ENCODE measurements at places on chromosomes 7 and 10. TPM values are rescaled to one million over a fixed set of nuclear protein-coding genes. Genes with fewer than 3 reads are reported as not detected.

The STAG3 gene
- total RNA-seq: 1.1 TPM

The TLL2 gene
- 3.3 TPM for total RNA-seq

DNA sequence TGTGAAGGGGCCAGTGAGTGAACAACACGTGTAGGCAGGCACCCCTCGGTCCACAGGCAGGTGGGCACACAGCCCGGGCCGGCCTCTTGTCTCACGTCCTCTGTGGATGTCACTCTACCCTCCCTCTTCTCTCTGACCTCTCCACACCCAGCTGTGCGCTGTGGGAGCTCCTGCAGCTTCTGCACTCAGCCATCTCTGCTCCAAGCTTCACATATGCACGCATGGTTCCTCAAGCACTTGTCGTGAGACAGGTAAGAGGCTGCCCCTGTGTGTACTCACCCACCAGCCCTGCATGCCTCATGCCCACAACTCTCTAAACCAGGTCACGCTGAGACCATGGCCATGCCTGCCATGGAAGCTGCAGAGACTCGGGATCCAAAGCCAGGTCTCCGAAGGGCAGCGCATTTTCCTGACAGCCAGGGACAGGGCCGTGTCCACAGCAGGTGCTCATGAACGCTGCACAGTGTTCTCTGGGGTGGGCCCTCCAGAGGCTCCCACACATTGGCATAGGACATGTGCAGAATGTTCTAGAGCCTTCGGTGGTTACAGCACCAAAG, 477.5 kb downstream of the PTPRN2 start:
- no peak for DNase-seq

DNA sequence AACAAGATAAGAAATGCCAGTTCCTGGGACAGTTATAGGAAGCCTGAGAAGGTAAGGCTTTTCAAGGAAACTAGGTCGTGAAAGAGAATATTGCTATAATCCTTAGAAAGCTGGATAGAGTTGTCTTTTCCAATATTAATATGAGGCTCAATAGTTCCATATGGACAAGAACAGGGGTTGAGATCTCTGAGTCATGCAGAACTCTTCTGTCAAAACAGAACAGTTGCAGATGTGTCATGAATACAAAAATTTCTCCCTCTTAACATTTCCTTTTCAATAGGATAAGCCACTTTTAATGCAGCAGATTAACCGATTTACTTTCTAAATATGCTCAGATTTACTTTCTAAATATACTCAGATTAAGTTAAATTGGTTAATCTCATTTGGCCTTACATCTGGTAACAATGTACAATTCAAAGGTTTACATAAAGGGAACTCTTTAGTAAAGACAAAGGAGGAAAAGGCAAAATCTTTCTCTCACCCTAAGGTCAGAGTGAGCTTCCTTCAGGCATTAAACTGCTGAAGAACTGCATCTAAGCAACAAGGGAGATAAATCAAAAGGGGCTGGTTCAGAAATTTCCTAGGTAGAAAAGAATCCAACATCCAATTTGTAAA, 104.7 kb upstream of the PCDH15 start:
- no peak for DNase-seq

GRCh38 chr10:588246-589165, 101.0 kb downstream of the DIP2C start:
- peak; percentile 78 for DNase-seq

- no peak for DNase-seq
Measured at GRCh38 chr10:28125701-28126100, 126.8 kb upstream of the ODAD2 start.

- DNase-seq: peak; percentile 31
Measured at GRCh38 chr7:75915416-75916156, 631 bp downstream of the POR start.

DNA sequence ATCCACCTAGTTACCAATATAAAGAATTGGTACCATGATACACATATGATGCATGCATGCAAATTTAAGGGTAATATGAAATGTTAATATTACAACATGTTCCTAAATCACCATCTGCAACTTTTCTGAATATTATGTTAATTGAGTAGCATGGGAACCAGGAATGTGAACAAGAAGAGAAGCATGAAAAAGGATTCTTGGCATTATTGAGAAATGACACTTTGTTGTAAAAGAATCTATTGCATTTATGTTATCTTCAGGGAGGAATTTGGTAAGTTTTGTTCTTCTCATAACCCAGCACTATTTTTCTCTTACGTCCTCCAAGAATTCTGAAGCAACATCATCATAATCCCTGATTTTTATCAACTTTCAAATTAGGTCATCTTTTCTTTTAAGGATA, 159.9 kb upstream of the SLC25A13 start:
- DNase-seq: no peak
